Left kidney (tissue), 8 donors: ENCODE measurements at places on chromosomes 6 and 20. TPM values are rescaled to one million over a fixed set of nuclear protein-coding genes. Genes with fewer than 3 reads are reported as not detected.

- no peak for DNase-seq
These were observed 3.4 kb upstream of the SRC start for GRCh38 chr20:37342231-37343177.

OXT gene
- polyA plus RNA-seq = 0.60 TPM

FGD2 gene
- 2.5 TPM for polyA plus RNA-seq

- no peak for DNase-seq
These were observed 13.3 kb downstream of the DUSP22 start for GRCh38 chr6:305371-306206.

ARMC12 gene
- 1.8 TPM for polyA plus RNA-seq
